Activated T-cell treated with anti-CD3 and anti-CD28 coated beads, Interleukin-2, amount 50 U/mL, for 24 hours (primary cell): ENCODE measurements at places on chromosomes 5 and 9.
A peak's percentile ranks its signal among the peaks of the same experiment; 100 is the strongest.

- no peak for DNase-seq
These were observed 40.2 kb upstream of the EGFL7 start for GRCh38 chr9:136622538-136622948.

DNA sequence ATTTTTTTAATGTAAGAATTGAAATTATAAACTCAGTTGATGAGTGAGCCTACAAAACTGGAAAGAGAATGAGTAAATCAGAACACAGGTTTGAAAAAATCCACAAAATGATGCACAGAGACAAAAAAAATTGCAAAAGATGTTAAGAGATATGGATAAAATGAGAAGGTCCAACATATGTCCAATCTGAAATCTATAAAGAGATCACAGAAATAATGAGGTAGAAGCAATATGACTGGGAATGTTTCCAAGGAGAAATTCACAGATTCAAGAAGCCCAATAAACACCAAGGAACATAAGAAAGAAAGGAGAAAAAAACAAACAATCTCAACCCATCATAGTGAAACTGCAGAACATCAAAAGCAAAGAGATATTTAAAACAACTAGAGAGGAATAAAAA is 288.4 kb upstream of the SLC30A5 start:
- no peak for DNase-seq

GRCh38 chr5:142342128-142342981 is 17.5 kb upstream of the SPRY4 start:
- DNase-seq, result no peak

DNA sequence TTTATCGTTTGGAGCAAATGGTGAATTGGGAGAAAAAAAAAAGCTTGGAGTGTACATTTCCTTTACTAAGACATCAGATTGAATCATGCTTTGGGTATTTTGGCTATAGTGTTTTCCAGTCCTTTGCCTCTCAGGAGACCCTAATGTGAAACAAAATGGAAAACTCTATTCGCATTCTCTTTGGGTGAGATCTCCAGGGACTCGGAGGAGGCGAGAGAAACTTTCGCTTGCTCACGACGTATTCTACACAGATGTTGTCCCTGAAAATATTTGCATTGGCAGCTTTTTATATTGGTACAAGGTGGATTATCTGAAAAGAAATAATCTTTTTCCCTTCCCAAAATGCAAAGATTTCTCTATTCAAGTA is 1240.1 kb upstream of the WWC1 start:
- DNase-seq, result no peak

DNA sequence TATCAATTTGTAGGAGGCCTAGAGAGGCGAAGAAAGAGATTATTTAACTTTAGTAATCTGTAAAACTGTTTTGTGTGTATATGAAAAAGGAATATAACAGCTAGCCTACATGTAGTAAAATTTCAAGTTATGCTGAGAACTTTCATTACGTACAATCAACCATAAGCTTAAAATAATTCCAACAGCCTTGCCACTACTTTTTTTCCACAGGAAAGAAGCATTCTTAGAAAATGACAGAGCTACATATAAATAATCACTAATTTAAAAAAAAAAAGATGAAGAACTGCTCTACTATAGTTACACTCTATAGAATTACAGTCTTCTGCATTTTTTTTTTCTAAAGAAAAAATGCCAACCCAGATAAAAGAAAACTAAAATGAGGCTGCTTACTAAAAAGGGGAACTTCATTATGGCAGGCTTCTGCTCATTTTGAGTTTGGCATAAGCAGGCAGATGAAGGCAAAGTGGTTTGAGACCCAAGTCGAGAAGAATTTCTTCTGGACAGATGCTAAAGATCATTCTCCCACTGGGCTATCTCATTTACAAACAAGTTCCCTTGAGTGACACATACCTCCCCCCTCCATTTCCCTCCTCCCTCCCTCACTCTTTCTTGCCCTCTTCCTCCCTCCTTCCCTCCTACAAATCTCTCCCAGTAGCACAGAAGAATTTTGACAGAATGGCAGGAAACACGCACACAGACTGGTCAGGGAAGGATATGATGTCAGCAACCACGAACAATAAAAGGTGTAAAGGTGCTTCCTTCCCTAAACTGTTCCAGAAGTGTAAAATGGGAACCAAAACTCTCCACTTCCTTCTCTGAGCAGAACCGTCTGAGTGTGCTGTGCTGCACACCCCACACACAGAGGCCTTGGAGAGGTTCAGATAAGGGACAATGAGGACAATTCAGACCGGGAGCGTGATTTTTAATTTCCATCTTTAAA is 56.1 kb downstream of the MEF2C start:
- DNase-seq, result no peak

- DNase-seq, result no peak
These were observed 50.8 kb downstream of the WDR36 start for GRCh38 chr5:111142932-111143331.

DNA sequence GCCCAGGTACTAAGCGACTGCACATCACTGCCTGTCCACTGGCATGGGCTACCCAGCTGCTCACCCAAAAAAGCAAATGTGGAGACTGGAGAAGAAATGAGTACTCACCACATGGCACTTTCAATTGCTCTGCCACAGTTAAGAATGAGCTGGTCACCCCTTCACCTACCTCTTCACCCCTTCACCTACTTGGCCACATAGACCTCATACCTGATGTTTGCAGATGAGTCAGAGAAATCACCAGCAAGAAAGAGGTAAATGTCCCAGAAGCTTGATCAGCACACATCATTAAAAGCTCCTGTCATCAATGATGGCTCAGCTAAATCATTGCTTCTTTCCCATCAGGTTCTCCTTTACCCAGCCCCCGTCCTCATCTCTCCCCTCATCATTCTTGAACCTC is 7.6 kb upstream of the PRUNE2 start:
- no peak for DNase-seq

- no peak for DNase-seq
These were observed 4.6 kb upstream of the DUSP1 start for GRCh38 chr5:172775326-172776234.

GRCh38 chr5:150082889-150083288 is 3.5 kb downstream of the CSF1R start:
- peak; percentile 2 for DNase-seq

DNA sequence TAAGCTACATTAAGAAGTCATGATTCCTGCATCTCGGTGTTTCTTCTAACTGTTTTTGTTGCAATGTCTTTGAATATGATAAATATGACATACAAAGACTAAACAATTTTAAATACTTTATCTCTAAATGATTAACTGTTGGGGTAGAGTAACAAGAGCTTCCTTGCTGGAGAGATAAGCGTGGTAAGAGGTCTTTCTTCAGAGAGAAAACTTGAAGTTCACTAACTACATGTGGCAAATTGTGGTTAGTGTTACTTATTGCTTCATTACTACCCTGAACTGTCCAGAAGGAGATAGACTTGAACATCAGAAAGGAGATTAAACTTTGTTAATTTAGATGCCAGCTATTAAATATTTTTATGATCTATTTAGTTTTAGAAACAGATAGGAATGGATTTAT is 7.0 kb upstream of the ARSB start:
- no peak for DNase-seq

DNA sequence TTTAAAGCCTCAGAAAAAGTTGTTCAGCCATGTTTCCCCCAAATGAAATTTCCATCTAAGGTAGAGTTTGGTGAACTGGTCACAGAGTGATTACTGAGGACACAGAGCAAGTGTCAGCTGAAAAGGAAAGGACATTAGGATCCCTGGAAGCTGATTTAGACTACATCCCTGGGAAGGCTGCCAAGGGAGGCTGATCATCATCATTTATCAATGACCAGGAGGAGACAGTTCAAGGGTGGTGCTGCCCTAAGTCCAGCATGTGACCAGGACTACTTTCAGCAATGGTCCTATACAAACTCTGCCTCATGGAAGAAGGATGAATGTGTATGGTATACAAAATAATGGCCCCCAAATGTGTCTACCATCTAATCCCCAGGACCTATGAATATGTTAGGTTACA is 120.6 kb downstream of the PIK3R1 start:
- no peak for DNase-seq

DNA sequence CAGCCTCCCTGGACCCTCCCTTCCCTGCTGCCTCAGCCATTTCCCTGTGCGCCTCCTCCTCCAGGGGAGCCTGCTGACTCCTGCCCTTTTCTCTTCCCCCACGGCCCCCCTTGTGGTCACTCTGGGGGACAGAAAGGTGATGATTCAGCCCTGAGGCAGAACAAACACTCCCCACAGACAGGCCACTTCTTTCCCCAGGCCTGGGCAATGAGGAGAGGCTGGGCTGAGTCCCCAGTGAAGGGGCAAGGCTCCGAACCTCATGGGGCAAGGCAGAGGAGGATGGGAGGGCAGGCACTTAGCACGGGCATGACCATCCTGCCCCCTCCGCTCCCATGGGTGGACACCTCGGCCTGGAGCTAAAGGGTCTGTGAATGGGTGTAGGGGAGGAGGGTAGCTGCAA is 21.0 kb downstream of the CSF1R start:
- DNase-seq, result no peak

- DNase-seq, result no peak
These were observed 342.2 kb upstream of the ZNF608 start for GRCh38 chr5:125088522-125089105.

- DNase-seq, result no peak
These were observed 233.5 kb upstream of the PCSK5 start for GRCh38 chr9:75657015-75657414.

- DNase-seq, result no peak
These were observed 8.0 kb upstream of the REEP5 start for GRCh38 chr5:112930082-112930344.

GRCh38 chr9:109766351-109766750 is 13.6 kb upstream of the PALM2AKAP2 start:
- no peak for DNase-seq

DNA sequence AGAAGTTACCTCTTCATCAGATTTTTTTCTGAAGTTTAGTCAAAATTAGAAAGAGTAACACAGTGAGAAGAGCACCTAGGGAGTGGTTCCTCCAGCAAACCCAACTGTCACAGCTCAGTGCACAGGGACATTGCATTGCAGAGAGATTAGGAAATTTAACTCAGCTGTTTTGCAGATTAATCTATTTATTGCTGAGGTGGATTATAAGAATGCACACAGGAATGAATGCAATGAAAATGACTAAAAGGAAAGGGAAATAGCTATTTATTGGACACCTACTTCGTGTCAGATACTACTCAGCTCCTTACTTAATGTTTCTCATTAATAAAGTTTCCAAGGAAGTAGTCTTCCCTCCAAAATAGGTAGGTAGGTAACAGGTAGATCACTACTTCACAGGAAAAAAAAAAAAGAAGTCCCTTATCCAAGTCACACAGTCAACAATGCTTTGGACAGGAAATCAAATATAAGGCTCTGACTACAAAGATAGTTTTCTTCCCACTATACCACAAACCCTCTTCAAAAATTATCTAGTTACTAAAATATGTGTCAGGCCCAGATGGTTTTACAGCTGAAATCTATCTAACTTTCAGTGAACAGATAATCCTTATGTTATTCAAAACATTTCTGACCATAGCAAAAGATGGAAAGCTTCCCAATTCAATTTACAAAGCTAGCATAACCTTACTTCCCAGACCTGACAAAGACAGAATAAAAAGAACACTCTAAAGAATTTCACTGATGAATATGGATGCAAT is 442.2 kb upstream of the MPDZ start:
- no peak for DNase-seq

GRCh38 chr9:35035851-35036701 is 36.3 kb downstream of the VCP start:
- peak; percentile 58 for DNase-seq

DNA sequence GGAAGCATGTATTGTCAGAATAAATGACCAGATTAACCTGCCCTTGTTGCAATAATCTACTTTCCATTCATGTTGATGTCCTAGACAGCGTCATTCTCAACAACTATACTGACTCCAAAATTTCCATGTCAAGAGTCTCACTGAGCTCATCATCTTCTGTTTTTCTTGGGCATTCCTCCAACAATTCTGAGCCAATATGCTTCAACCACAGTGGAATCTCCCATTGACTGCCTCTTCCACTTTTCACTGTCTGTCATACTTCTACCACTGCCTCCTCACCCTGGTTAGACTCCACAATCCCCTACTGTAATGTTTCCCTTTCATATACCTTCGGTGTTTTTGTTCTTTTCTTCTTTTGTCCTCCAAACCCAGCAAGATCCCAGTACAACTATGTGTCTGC is 162.8 kb downstream of the TLE1 start:
- no peak for DNase-seq

DNA sequence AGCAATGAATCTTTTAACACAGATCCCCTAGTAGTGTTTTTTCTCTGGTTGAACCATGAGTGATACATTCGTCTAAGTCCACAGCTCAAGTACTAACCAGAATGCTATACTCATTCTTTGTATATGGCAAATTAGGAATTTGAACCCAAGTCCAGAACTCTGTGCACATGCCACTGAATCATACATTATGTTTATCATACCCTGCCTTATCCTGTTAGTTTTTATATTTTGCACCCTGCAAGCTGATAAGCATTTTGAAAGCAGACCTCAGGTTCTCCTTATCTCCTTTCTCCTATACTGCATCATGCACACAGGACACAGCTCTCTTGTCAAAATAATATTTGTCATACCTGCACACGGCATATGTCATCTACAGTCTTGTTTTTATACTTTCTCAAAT is 54.6 kb upstream of the ELL2 start:
- DNase-seq, result no peak

GRCh38 chr9:69324549-69325401 is at the start of gene ENTREP1:
Gene ENTREP1 (plus strand): TSS chr9:69325215. CDS start chr9:69325310, 95 bp downstream.
- peak; percentile 29 for DNase-seq

DNA sequence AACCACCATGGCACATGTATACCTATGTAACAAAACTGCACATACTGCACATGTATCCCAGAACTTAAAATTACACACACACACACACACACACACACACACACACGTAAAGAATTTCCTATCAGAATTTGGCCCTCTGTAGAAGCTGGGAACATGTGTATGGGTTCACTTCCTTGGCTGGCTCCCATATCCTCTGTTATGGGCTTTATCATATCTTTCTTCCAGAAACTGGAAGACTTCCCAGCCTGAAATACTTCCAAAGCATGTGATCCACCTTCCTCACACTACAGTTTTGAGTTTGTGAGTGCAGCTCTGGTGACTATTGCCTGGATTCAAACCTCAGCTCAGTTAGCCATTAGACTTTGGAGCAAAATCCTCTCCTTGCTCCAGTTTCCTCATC is 78.6 kb upstream of the GDNF start:
- DNase-seq, result no peak

DNA sequence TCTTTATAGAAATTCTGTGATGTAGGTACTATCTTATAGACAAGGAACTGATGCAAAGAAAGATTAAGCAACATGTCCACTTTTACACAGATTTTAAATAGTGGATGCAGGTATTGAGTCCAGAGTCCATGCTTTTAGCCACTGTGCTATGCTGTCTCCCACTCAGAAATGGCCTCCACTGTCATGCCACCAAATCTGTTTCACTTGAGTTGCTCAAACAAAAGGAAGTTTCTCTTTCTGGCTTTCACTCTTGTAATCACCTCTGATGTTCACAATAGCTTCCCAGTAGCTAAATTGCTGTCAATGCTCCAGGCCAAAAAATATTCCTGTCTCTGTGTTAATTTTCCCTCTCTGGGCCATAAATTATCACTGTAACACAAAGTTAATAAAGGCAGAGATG is 77.0 kb upstream of the RASA1 start:
- no peak for DNase-seq

- no peak for DNase-seq
These were observed 82.9 kb downstream of the RXRA start for GRCh38 chr9:134408939-134409737.
